ENCODE measurements at places on chromosomes 1 and 21.

DNA sequence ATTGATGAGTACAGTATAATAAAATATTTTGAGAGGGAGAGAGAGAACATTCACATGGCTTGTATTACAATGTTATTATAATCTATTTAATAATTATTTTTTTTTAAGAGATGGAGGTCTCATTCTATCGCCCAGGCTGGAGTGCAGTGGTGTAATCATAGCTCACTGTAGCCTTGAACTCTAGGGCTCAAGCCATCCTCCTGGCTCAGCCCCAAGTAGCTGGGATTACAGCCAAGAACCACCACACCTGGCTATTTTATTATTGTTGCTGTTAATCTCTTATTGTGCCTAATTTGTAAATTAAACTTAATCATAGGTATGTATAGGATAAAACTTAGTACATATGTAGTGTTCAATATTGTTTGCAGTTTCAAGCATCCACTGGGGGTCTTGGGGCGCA, 57.8 kb downstream of the HS2ST1 start:
- no peak for DNase-seq

- DNase-seq: no peak
Measured at GRCh38 chr1:204802401-204803175, 68.1 kb upstream of the NFASC start.

DNA sequence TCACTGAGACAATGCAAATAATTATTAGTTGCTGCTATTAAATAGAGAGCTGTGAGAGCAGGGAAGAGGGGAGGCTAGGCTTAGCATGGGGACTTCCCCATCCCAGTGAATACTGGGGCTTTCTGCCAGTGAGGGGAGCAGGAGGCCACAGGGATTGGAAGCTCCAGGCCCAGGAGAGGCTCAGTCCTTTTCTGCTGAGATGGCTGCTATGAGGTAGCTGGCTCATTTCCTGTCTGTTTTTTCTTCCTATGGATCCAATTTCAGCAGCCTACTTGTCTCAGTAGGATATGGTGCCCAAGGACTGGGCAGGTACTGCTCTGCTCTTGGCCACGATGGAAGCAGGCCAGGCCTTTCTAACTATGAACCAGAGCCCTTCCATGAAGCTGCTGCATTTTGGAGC, 10.0 kb downstream of the STMN1 start:
- DNase-seq: no peak

- DNase-seq: no peak
Measured at GRCh38 chr1:56457756-56458375, 121.5 kb downstream of the PLPP3 start.

GRCh38 chr21:31370281-31370892, 26.3 kb upstream of the TIAM1 start:
- no peak for DNase-seq

All from RWPE1 (cell line).